ENCODE measurements at places on chromosomes 3 and 15.

- DNase-seq: no peak
These were observed 258.5 kb downstream of the BBX start for GRCh38 chr3:107781253-107781652.

- DNase-seq: no peak
These were observed 26.1 kb downstream of the PPP2R3A start for GRCh38 chr3:135991621-135992020.

- no peak for DNase-seq
These were observed 592.2 kb downstream of the FHIT start for GRCh38 chr3:60659098-60659497.

- peak; percentile 63 for DNase-seq
These were observed 36.2 kb downstream of the FAM174B start for GRCh38 chr15:92619145-92620101.

DNA sequence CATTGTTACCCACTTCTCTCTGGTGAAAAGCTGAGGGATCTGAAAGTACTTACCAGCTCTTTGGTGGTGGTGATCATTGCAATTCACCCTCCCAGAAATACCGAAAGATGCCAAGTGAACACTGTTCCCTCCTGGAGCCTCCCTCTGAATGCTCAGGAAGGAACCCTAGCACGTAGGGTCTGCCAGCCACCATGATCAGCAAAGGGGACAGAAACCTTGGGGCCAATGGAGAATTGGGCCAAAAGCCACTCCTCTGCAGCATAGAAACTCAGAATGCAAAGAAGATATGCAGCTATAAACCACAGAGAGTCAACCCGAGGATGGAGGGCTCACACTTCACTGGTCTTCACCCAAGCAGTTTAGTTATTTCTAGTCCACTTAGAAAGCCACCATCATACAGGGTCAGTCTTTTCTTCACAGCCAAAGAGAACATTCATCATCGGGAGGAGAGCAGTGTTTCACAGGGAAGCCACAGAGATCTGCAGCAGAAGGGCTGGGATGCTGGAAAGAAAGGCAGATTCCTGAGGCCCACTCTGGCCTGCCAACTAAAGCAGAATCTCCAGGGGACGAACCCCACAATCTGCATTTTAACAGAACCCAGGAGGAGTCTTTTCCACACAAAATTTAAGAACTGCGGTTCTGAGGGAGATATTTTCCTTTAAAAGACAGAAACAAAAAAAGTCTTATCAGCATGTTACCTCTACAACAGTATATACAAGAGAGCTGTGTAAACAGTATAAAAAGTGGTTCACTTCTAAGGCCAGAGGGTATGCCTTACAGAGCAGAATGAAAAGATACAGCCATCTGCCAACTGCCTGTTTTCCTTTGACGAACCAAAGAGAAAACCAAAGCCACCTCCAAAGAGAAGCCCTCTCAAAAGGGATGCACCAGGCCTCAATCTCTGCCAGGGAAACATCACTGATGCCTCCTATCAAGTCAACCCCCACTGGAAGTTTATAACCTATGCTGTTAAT, 11.3 kb downstream of the TBC1D2B start:
- no peak for DNase-seq

- no peak for DNase-seq
These were observed 6.7 kb upstream of the ZFAND6 start for GRCh38 chr15:80052597-80053304.

DNA sequence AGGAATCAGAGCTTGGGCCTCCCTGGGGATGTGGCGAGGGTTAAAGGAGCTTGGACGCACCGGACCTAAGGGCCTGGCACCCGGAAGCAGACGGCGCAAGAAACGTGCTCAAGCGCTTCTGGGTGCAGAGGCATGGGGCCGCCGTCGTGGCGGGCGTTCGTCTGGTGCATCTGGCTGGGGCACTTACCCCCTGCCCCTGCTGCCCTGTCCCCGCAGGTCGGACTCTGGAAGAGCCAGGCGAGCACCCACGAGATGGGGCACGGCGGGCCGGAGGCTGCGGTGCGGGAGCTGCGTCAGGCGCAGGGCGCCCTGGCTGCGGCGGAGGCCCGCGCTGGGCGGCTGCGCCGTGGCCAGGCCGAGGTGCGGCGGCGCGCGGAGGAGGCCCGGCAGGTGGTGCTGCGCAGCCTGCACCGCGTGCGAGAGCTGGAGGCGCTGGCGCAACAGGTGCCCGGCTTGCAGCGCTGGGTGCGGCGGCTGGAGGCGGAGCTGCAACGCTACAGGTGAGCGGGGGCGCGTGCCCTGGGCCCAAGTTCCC, 2.5 kb downstream of the EFCC1 start:
- DNase-seq: no peak

Measured in fibroblast of skin of left biceps (primary cell).